ENCODE measurements at places on chromosomes 4 and X. TPM values are rescaled to one million over a fixed set of nuclear protein-coding genes. Genes with fewer than 3 reads are reported as not detected.

DNA sequence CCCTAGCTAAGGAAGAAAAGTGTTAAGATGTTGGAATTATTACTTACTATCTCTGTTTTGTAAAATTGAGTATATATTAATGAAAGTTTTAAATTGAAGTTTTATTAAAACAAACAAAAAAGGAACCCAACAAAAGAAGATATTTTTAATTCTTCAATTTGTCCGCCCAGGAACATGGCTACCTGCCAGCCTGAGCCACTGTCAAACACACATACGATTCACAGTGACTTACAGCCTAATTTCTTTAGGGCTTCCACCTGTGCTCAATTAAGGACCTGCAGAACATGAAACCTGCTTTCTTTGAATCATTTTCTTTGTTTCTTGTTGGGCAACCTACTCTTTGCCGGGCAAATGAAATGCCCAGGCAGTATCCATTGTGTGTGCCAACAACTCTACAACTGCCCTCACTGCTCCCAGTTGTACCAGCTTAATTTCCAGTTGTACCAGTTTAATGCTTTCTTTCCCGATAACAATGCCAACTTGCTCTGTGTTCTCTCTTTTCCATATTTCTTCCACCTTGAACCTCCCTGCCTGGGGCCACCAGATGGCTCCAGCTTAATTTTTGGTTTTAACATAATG is 181.7 kb downstream of the GBA3 start:
- no peak for DNase-seq

Gene SHROOM4
- 21.8 TPM for total RNA-seq

Gene NMU
- 0.79 TPM for total RNA-seq

Gene H2BW2
- total RNA-seq, result not detected

DNA sequence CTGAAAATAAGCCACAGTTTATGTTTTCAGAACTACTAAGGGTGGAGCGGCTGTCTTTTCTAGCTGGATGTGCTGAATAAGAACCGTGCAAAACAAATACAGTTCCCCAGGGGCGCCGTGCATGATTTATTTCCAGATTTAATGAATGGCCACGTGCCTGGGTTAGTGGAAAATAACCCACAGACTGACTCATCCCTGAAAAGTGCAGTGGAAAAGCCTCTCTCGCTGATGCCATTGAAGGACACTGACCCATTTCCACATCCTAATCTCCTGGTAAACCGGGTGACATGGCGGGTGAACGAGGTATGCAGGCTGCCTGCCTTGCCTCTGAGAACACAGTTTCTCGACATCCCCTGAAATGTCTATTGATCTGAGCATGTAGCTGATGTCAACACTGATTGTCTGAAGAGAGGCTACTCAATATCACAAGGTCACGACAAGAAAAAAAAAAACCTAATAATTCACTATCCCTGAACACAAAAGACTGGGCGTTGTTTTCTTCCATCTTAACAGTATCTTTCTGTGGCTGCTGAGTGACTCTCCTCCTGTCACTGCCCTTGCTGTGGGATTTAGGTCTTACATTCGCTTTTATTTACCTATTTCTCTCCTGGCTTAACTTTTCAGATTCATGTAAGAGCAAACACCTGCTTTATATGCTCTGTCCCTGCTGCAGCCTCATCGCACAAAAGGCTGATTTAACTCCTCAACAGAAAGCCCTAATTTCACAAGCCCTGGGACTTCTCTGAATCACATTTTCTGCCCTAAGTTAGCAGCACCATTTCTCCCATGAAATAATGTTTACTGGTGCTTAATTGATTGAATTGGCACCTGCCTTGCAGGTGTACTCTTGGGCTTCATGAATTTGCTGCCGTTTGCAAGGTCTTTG is 76.9 kb upstream of the SCOC start:
- peak; percentile 52 for DNase-seq

- no peak for DNase-seq
These were observed 44.1 kb upstream of the NEUROG2 start for GRCh38 chr4:112560084-112560483.

GRCh38 chrX:155632431-155633100 is 19.8 kb upstream of the TMLHE start:
- DNase-seq, result no peak

Gene SOX3
- not detected for total RNA-seq

GRCh38 chrX:110734894-110735541 is 60.6 kb downstream of the CHRDL1 start:
- DNase-seq, result no peak

DNA sequence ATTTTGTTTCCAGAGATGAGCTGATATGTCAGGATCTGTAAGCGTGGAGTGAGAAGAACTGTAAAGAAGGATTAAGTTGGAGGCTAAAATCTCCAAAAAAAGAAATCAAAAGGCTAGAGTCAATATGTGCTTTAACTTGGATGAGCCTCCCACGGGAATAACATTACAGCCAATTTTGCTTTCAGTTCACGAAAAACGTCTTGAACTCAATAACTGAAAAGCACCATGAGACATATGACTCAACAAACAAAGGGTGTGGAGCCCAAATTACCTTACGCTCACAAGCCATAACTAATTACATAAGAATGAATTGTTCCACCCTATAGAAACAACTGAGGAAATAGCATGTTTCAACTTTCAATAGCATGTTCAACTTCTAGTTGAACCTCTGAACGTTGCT is 22.3 kb downstream of the TMPRSS11D start:
- DNase-seq, result no peak

Gene PFKFB1
- total RNA-seq, result 0.31 TPM

- DNase-seq, result no peak
These were observed 23.0 kb upstream of the UGT2B15 start for GRCh38 chr4:68693325-68694075.

DNA sequence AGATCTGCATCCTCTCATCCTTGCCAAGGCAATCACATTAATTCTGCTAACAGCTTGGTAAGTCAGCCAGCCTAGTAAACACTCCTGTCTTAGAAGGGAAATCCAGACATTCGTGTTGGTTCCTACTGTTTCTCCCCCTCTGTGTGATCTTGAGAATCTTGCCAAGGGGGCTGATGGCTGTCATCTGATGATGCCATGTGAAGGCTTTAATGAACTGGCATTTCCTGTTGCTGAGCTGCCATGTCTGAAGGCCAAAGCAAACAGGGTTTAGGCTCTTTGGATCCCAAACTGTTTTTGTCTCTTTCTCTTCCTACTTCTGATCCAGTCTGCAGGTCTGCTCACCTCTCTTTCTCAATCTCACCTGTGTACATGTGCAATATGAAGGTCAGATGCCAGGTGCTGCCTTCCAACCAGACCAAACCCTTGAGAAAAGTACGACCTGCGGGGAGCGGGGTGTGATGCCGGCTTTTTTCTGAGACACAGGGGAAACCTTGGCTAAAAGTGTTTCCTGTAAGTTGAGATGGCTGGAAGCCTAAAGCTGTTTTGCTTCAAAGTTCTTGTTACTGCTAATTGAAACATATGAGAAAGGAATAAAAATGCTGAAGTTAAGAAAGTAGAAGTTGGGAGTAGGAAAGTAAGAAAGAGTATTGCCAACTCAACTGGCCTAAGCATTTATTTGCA is 532.9 kb downstream of the ANKRD50 start:
- peak; percentile 24 for DNase-seq

Gene HS6ST2
- 2.0 TPM for total RNA-seq

DNA sequence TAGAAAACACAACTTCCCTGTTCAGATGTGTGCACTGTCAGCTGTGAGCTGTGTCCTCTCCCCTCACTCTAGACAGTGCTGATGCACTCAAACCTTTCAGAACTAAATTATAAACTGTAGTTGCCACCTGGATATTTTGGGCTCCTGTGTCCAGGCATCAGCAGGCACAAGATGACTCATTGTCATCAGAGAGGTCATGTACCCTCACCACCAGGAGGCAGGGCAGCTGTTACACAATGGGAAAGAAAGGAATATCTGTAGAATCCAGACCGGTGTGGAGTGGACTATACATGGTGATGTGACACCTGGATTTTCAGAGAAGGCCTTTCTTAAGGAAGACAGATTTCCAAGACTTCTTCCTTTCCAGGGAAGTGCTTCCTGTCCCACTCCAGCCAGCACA is 854.4 kb upstream of the AGA start:
- DNase-seq, result no peak

GRCh38 chrX:109714340-109714958 is 18.6 kb downstream of the ACSL4 start:
- no peak for DNase-seq

GRCh38 chrX:40496728-40497127 is 84.0 kb upstream of the ATP6AP2 start:
- peak; percentile 32 for DNase-seq

Gene MAMLD1
- 6.5 TPM for total RNA-seq

DNA sequence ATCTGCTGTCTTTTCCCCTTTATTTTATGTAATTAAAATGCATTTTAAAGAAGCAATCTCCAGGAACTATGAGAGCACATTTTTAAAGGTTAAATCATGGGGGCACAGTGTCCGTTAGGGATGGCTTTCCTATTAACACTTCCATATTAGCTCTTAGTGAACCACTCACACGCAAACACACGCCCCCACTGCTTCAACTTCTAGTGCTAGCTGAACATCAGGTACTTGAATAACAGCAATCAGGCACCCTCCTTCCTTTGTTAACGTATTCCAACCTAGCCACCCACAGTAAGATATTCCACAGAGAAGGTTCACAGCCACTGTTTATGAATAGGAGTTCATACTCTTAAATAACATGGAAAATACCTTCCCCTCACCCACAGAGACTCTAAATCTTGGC is 9.3 kb downstream of the TMEM255A start:
- no peak for DNase-seq

Gene NALF2
- 2.0 TPM for total RNA-seq

Gene PCDH10
- 5.5 TPM for total RNA-seq

GRCh38 chr4:41145571-41146078 is 68.7 kb downstream of the APBB2 start:
- no peak for DNase-seq

Gene CXorf49
- total RNA-seq, result not detected

Gene GPR143
- total RNA-seq, result 8.2 TPM

Gene ENPEP
- total RNA-seq, result 39.9 TPM

DNA sequence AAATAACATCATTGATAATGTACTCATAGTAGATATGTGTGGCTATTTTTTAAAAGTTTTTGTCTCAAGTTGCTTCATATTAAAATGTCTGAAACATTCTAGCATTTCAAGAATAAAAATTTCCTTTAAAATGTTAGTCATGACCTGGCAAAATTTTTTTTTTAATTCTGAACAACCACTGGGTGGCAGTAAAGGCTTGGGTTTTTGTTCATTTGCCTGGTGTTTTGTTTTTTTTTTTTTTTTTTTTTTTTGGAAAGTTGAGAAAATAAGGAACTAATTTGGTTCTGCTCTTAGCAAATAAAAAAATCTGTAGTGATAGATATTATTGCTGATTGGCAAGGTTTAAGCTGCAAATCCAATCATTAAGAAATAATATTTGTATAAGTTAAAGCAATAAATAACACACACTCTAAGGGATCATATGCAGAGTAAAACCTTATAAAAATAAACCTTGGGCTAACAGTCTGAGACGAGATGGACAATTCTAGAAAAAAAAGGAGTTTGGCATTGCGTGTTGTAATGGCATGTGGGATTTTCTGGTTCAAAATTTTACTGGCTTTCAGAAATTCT is 81.4 kb downstream of the CEP44 start:
- no peak for DNase-seq

Data from kidney (tissue), 22 donors.